NCI-H82 (cell line): ENCODE measurements at places on chromosomes 12 and 14.

DNA sequence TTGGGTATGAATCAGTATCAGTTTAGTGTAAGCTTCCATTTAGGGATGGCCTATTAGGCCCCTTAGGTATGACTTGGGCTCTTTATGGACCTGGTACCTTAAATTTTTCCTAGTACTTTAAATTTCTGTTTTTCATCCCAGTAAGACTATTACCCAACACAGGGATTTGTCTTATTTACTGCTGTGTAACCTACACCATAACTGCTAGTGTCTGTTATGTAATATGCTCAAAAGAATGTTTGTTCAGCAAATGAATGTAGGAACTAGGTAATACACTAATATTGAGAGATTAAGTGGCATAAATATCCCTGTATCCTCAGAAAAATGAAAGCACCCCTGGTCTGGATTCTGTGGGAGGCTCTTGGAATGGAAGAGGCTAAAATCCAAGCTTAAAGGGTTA, 63.7 kb upstream of the YARS2 start:
- no peak for DNase-seq

DNA sequence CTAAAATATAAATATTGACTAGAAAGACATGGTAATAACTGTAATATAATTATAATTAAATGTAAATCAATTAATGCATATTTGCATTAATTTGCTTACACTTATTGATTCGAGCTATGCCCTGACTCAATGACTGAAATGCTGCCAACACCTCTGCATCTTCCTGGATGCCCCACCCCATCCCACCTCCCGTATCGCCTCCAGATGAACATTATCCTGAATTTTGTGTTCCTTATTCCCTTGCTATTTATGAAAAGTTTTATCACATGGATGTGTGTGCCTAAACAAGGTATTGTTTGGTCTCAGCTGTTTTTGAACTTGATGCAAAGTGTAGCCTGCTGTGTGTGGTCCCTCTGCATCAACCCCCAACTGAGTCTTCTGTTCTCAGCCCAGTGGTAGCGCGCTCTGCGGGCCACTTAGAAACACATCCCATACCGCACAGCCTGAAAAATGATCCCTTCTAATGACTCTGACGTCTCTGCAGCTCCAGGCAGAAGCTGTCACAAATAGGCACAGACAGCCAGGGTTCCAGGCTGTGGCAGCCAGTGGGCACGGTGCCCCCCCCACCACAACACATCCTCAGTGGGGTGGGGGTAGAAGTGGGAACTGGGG, 96.5 kb downstream of the PRMT8 start:
- DNase-seq, result no peak

DNA sequence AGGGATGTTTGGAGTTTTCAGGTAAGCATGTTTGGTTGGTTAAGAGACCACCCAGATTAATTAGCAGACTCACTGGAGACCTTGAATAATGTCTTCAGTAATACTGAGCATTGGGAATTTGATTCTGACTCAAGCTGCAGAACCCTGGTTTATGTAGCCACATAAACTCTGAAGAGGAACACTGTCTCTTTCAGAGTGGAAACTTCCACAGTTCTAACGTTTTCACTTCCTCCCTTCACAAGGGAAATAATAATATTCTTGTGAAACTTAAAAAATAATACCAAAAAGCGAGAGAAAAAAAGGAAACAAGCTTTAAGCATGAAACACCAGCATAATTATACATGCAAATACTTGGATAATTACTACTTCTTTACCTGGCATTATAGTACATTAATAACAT, 40.0 kb upstream of the ST8SIA1 start:
- DNase-seq, result no peak

DNA sequence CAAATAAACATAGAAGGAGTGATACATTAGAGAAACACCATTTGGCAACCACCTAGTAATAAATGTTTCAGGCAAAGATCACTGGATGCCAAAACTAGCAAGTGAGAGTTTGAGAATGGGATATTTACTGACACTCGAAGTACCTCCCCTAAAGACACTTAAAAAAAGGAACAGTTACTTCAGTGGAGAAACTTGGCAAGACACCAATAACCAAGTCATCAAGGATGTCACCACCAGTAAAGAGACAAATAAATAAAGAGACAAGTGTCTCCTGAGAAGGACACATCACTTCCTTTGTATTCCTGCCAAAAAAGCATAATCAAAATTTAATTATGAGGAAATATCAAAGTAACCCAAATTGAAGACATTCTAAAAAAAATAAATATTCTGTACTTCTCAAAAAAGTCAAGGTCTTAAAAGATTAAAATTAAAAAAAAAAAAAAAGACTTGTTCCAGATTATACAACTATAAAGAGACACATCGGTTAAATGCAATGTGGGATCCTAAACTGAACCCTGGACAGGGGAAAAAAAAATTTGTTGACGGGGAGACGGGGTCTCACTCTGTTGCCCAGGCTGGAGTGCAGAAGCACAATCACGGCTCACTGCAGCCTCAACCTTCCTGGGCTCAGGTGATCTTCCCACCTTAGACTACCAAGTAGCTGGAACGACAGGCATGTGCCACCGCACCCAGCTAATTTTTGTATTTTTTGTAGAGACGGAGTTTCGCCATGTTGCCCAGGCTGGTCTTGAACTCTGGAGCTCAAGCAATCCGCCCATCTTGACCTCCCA, 26.4 kb downstream of the TM7SF3 start:
- DNase-seq, result no peak

GRCh38 chr12:112705037-112705632, 86.4 kb upstream of the RPH3A start:
- peak; percentile 16 for DNase-seq

DNA sequence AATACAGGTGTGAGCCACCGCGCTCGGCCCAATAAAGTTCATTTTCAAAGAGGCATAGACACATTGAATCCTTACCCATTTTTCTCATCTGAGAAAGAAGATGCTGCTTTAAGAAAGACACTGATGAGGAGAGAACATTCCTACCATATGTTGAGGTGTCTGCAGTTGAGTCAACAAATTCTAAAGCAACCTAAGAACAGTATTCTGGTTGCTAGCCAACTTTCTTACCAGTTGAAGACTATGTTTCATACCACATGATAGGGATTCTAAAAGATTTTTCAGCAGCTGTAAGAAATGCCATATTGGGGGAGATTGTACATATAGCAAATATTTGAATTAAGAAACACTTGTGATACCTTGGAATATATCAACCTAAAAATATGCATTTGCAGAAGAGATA, 160.1 kb downstream of the SRGAP1 start:
- DNase-seq, result no peak

DNA sequence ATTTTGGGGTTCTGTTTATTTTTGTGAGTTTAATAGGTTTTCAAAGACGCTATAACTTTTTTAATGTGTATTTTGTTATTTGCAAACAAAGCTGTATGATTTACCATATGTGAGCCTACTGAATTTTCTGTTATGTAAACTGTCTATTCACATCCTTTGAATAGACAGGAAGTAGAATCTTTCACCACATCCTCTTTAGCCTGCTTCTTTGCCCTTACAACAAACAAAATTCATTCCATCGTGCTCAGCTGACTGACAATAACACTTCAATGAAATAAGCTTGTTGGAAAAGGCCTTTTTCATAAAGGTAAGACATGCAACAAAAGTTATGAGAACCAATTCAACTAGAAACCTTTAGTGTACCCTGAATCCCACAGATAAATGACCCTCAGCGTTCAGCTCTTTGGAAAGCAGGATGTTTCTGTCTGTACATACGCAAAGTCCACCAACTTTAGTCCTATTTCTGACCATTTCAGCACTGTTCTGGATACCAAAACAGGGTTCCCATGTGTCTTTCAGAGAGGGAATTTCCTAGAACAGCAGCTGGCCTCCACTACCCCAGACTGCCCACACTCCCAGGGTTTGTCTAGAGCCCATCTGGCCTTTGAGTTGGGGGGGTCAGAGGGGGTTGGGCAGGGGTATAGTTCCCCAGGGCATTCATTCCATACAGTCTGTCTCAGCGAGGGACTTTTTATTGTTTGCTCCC, 71.3 kb downstream of the DUSP6 start:
- peak; percentile 37 for DNase-seq

- no peak for DNase-seq
Observed at GRCh38 chr14:75460394-75460793, 32.6 kb downstream of the JDP2 start.

DNA sequence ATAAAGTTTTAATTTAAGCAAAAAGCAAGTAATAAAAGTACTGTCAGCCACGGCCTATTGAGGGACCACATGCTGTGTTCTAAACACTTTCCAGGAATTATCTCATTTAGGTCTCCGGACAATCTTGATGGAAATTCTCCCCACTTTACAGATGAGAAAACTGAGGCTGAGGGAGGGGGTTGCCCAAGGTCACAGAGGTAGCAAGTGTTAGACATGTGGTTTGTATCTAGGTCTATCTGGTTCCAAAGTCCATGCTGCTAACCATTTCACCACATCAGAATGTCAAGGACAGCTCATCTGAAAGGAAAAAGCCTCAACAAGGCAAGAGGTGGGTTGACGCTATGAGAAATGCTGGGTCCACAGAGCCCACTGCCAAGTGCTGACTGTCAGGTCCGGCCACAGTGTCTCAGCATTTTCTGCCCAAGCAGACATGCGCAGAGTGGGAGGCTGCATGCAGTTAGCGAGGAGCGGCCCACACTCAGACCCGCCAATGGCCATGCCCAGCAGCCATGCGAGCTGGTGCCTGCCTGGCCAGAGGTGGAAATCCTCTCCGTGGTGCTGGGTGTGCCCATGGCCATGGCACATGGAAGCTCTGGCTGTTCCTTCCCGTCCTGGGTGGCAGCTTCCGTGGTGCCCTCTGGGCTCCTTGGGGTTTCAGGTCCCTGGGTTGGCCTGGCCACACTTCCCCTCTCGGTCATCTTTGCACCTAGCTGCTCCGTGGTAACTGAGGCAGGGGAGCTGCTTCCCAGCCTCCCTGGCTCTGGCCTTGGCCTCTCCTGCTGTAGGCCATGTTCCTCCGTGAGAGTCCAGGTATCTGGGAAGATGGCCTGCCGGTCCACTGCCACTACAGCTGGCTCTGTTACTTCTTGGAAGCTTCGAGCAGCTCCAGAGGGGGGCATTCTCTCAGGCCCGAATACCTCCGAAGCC, 18.0 kb upstream of the RPLP0 start:
- no peak for DNase-seq

DNA sequence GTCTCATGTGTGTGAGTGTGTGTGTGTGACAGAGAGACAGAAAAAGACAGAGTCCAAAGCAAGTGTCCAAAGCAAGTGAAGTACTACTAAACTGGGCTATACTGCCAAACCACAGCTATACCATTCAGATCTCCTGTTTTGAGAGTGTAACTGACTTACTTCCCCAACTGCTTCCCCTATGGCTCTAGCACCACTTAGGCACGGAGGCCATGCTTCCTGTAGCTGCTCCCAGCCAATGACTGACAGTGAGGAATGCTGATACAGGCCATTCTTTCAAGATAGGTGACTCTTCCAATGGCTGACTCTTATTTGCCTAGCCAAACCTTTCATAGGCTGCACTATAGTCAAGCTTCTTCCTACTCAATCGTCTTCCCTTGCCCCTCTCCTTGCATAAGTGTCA, 393.2 kb downstream of the BCAT1 start:
- DNase-seq, result no peak

DNA sequence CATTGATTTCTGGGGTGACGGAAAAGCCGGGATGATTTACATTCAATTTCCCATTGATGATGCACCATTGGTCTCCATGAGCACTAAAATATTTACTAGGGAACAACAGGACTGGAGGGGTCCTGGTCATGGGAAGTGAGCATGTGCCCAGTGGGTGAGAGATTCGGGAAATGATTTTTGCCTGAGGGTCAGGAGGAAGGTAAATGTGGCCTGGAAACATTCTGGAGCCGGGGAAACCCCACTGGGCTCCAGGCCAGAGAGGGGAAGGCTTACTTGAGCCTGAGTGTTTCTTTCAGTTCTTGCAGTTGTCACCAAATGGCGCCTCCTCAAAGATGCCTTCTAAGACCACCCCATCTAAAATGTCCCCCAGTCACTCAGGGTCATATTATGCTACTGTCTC, 532.3 kb upstream of the TBX3 start:
- DNase-seq, result no peak

GRCh38 chr12:41052441-41052840, 135.7 kb upstream of the PDZRN4 start:
- no peak for DNase-seq

GRCh38 chr12:83185241-83185640, 498.5 kb downstream of the TMTC2 start:
- DNase-seq, result no peak

- DNase-seq, result no peak
Observed at GRCh38 chr14:41749429-41749828, 142.8 kb downstream of the LRFN5 start.

DNA sequence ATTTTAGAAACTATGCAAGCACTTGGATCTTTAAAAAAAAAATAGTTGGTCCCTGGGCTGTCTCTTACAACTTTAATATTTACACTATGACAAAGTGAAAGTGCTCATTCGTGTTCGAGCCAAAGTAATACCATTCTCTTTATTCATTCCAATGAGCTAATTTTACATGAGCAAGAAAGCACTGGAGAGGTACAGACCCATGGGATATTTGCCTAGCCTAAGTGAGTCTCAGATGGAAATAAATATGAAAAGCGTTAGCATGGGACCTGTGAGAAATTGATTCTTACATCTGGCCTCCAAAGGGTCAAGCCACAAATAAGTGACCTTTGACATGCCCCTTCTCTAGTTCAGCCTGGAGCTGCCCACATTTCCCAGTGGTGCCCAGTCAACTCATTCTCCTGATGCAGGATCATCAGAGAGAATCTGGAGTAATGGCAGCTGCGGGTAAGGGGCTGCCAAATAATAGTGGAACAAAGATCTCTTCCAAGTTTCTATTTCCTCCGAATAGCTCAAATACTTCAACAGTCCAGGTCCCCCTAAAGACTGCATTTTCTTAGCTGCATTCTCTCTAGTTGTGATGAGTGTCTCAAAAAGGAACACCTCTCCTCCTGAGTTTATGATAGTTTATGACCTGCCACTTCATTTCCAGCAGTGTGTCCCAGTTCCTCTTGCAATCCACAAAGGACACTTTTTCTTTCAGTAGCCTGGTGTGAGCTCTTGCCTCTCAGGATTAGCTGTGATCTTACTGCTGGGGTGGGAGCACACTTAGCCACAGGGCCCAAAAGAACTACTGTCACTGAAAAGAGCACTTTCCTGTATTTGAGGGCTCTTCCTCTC, 208.2 kb downstream of the DAD1 start:
- no peak for DNase-seq

GRCh38 chr12:96521895-96522682, 32.7 kb downstream of the CFAP54 start:
- DNase-seq, result no peak

- DNase-seq, result no peak
Observed at GRCh38 chr12:68189821-68190242, 30.3 kb upstream of the IFNG start.

DNA sequence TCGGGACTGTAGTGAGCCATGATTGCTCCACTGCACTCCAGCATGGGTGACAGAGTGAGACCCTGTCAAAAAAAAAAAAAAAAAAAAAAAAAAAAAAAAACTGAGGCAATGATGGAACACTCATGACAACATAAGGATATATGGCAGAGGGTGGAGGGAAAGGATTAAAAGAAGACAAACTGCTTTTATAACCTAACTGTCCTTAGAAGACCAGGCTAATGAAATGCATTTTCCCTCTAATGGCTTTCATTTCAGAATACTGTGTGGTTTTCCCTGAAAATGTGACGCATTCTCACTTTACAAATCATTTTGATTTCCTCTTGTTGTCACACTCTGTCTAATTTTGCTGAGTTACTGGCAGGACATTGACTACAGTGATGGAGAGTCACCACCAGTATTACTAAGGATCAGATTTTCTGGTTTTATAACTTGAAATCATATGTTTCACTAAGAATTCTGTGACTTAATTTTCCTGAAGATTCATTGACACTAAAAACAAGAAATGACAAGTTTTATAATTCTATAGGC, 137.6 kb upstream of the SSTR1 start:
- no peak for DNase-seq

GRCh38 chr12:21546716-21547115, 20.6 kb downstream of the SPX start:
- no peak for DNase-seq
